ENCODE measurements at places on chromosomes 4 and X.

DNA sequence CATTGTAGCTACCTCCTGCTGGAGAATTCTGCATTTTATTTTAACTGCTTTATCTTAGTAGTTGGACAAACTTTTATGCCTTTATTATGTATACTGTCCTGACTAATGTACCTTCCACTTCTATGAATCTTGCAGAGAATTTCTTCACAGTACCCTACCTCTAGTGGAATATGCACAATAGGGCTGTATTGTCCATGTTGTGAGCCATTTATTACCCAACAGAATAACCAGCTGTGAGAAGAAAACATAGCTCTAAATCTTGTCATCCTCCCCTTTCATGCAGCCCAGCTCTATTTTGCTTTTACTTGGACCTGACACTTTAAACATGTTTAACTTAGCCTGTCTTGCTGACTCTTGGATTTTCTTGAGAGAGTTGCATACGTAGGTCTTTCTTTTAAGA, 56.2 kb downstream of the MCUB start:
- no peak for DNase-seq

GRCh38 chrX:20542072-20542471, 275.4 kb upstream of the RPS6KA3 start:
- no peak for DNase-seq

DNA sequence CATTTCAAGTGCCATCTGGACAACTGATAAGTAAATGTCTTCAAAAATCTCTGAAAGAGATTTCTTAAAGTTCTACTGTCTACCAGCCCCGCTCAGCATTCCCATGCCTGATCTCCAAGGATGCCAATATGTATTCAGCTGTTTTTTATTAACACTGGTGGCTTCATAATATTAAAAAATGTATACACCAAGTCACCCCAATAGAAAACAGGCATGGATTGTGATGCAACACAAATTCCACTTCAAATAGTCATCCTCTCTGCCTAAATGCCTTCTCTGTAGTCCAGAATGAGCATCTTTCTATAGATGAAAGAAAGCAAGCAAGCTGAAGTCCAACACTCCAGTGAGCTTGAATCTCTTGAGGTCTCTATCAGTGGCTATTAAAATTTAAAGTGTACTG, 152.2 kb upstream of the PPARGC1A start:
- DNase-seq = no peak

DNA sequence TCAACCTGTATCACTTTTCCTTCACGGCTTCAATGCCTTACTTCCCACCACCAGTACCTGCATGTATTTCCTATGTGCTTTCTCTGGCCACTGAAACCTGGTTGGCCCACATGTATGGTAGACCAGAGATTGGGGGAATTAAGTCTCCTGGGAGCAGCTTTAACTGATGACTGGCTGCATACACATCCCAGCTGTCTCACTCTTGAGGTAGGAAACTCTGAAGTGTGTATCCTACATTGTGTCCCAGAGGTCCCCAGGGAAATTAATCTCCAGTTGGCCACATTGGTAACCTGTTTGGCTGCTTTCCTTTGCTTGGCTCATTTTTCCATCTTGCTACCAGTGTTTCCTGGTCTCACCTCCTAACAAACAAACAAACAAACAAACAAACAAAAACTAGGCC, 124.4 kb downstream of the ZNF827 start:
- no peak for DNase-seq

DNA sequence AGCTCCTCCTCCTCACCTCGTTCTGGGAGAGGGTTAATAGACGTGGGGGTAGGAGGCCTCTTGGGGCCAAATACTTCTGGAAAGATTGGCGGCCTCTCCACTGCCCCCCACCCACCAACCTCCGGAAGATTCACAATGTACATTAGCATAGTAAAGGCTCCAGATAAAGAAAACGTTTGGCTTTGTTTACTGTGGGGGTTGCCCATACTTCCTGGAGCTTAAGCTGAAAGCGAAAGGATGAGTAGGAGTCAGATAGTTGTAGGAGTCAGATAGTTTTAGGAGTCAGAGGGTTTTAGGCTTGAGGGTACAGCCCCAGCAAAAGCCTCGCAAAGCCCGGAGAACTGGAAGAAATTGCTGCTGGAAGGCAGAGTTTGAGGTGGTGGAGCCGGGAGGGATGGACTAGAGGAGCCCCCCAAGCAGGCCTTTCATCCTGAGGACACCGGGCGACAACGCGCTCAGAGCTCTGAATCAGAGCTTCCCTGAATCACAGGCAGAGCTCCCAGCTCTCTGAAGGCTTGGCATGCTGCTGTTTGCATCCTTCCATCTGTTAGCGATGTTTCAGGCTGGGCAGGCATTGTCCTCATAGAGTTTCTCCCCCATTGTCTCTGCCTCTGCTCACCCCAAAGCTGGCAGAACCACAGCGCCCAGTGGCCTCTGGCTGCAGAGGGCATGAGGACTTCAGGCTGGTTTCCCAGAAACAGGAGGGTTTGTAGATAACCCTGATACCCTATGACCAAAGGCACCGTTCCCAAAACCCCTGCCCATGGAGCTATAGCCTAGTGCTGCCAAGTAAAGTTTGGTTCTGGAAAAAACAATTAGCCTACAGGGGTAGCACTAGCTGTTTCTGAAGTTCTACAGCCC, 280.7 kb downstream of the BCOR start:
- peak; percentile 33 for DNase-seq

DNA sequence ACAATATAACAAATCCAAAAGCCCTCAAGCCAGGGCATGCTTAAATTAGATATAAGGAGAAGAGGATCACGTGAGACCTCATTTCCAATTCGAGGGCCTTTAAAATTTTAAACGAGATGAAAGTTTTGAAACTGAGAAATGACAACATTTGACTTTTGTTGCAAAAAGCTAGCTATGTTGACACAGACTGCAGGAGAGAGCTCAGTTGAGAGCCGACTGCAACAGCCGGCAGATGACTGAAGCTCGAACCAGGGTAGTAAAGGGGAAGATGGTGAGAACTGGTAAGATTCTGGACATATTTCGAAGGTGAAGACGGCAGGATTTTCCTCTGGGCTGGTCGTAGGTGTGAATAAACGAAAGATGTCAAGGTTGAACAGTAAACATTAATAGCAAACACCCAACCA, 773 bp downstream of the PRMT9 start:
- peak; percentile 31 for DNase-seq

DNA sequence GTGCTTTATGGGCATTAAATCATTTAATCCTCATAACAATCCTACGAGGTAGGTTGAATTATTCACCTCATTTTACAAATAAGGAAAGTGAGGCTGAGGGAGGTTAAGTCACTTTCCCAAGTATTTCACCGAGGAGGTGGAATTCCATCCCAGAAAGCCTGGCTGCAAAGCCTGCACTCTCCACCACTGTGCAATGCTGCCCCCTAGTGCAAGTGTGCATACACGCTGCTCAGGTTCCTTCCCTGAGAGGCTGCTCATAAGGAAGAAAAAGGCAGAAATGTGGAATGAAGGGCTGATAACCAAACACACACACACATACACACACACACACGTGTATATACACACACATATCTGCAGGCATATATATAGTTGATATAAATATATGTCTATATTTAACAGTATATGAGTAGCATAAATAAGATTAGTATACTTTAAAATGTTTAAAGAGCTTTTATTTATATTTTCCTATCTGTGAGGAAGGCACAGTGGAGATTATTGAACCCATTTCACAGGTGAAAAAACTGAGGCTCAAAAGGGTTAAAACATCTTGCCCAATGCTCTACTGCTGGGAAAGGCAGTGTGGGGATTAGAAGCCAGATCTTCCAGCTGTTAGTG, 714.5 kb upstream of the TENM3 start:
- peak; percentile 40 for DNase-seq
